Activated T-cell treated with anti-CD3 and anti-CD28 coated beads, Interleukin-2, amount 50 U/mL, for 4 hours (primary cell): ENCODE measurements at places on chromosomes 16 and 17.

GRCh38 chr16:78045865-78046581, 23.7 kb downstream of the CLEC3A start:
- DNase-seq = no peak

- no peak for DNase-seq
Measured at GRCh38 chr17:42422958-42423712, at the start of gene CAVIN1. Gene CAVIN1, minus strand, starts transcription at chr17:42423256. Its CDS starts 159 bp downstream, at chr17:42423097.

DNA sequence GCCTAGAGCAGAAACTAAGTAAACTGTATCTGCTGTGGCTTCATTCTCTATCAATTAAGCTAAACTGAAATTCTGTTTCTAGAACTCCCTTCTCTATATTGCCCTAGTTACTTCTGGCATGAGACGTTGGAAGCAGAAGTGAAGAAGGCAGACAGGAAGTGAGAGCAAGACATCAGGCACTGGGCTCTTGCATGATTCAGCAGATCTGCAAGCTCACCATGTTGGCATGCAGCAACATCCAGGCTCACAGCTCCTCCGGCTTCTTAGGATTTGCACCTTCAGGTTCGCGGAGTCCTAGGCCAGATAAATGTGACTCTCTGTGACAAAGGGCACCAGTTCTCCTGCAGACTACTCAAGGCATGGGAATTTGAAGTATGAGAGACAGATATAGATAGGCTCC, 148.3 kb downstream of the CDH8 start:
- DNase-seq = no peak

DNA sequence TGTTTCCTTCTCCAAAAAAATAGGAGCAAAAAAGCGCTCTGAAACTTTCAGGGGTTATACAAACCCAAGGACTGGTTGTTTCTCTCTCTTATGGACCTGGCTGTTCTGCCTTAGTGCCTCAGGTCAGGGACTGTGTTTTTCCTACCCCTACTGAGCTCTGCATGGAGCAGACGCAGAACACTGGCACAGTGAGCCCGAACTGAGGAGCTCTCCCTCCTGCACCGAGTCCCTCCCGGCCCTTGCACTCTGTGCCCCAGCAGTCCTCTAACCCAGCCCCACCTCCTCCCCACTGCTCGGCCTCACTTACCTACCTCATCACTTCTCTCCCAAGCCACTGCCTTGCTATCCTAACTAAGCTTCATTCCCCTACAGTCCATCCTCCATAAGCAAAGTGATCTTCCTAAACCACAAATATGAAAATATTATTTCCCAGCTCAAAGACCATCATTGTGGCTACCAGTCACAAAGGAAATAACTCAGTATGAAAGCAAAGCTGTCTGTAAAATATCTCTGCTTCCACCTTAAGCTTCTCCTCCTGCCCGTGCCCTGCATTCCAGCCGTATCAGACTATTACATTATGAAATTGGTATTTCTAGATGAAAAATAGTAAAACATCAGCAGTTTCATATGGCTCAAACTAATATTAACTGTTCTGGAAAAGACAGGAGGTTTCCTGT, 13.6 kb downstream of the MEIOB start:
- DNase-seq = no peak

GRCh38 chr16:17321824-17322223, 148.9 kb downstream of the XYLT1 start:
- no peak for DNase-seq

DNA sequence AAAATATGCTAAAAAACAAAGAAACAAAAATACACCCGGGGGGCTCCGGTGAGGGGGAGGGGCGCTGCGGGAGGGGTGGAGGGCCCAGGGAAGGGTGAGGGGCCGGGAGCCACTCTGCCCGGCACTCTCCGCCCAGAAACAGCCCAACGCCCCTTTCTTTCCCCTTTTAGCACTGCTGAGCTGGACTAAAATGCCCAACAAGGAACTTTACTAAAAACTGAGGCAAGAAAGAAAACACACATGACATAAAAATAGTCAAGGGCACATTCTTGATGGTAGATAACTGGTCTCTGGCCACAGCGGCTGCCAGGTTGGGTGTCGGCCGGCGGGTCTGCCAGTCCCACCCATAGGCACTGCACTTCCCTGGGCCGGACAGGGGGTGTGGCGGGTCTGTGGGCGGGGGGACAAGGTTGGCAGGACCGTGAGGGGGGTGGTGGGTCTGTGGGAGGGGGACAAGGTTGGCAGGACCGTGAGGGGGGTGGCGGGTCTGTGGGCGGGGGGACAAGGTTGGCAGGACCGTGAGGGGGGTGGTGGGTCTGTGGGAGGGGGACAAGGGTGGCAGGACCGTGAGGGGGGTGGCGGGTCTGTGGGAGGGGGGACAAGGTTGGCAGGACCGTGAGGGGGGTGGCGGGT, 20.9 kb downstream of the METRNL start:
- no peak for DNase-seq

- no peak for DNase-seq
Measured at GRCh38 chr17:32822996-32823395, 53.9 kb downstream of the MYO1D start.

- no peak for DNase-seq
Measured at GRCh38 chr16:85279825-85280545, 167.7 kb upstream of the CIBAR2 start.

DNA sequence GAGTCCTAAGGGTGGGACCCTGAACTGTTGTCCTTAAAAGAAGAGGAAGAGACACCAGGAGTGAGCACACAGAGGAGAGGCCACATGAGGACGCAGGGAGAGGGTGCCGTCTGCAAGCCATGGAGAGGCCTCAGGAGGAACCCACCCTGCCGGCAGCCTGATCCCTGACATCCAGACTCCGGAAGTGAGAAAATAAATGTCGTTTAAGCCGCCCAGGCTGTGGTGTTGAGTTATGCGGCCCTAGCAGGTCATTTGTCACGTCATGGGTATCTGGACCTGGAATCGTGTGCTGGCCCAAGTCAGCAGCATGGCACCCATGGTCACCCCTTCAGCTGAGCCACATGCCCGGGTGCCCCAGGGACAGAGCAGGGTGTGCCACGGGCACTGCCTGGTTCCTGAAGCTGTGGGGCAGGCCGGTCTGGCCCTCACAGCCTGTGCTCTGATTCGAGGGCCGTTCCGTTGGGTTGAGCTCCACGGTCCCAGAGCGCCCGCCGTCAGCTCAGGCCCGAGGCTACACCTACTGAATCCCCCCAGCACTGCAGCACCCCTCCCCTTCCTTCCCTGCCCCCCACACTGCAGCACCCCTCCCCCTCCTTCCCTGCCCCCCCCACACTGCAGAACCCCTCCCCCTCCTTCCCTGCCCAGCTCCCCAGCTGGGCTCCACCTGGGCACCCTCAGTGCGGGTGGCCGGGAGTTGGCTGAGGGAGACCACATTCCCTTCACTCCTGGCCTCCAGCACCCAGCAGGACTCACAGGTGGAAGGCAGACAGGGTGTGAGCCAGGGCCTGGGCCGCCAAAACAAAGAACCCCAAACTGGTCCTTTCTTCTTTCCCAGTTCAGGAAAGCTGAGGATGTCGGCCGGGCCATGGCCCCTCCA, 2.7 kb upstream of the CCDC57 start:
- no peak for DNase-seq

DNA sequence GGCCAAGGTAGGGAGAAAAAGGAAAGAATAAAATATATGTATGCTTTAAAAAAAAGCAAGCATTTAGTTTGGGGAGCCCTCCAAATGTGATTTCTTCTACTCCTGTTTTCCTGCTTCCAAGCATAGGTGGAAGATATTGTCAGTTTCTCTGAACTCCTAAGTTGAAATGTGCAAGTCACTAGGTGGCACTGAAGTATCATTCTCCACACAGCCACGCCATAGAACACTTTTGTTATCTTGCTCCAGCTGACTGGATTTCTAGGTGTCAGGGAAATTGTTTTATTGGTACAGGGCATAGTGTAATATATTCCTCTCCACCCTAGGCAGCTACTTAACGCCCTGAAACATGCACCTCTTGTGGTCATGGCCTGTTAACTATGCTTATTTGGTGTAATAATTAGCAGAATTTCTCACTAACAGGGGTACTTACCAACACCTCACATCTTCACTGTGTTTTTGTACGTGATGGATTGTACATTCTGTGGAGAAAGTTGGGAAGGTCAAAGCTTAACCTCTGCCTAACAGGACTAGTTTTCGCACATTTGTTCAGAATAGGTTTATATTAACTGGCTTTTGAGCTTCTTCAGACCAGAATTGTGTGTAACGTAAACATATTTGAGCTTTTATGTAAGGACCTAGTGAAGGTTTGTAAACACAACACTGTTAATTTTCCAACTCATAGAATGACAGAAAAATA, 69.3 kb downstream of the FTO start:
- no peak for DNase-seq

- DNase-seq = no peak
Measured at GRCh38 chr17:46915596-46915995, 7.4 kb upstream of the GOSR2 start.

DNA sequence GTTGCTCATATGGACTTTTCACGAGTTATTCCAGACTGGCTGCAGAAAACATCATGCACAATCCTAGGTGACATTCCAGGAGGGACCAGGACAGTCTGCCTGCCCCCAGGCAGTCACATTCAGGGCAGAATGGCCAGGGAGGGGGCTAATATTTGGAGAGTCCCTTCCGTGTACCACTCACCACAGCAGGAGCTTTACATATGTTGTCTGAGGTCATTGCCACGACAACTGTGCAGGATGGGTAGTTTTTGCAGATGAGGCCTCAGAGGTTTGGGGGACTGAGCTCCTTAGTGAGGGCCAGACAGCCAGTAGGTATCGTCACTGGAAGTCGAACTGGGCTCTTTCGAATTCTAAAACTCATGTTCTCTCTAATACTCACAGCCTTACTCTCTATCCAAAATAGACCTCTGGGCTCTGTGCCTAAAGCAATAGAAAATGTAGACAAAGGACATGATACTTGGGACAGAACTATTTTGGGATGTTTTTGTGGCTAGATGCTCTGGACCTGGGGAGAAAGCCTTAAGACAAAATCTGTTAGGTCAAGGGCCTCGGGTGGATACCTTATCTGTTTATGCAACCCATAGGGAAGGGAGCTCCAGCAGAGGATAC, 338.5 kb downstream of the MAF start:
- DNase-seq = no peak

DNA sequence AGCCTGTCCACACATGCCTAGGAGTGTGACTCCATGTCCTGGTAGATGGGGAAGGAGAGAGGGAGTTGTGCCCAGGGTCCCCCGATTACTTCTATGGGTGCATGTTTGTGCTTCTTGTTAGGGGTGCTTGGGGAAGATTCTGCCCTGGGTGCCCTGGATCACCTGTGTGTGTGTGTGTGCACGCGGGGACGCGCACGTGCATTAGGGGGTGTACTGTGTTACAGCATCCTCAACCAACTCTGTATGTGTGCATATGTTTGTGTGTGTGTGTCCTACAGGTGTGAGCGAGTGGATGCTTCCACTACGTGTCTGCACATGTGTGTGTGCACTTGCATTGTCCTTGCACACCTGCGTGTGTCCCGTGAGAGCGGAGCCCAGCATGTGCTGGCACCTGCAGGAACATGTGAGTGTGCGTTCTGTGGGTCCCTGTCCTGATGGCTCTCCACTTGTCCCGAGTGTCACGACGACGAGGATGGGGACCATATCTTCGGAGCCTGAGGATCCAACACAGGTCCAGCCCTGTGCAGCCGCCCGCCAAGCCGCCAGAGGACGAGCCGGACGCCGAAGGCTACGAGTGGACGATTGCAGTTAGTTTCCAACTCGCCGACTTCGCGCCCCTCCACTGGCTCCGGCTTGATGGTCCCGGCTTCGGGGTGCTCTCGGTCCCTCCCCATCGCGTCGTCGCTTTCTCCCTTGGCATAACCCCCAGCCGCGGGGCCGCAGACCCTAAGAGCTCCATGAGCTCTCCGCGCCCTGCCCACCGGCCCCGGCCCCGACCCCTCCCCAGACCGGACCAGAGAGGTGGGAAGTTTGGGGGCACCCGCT, 6.0 kb upstream of the TBC1D3B start:
- DNase-seq = no peak

DNA sequence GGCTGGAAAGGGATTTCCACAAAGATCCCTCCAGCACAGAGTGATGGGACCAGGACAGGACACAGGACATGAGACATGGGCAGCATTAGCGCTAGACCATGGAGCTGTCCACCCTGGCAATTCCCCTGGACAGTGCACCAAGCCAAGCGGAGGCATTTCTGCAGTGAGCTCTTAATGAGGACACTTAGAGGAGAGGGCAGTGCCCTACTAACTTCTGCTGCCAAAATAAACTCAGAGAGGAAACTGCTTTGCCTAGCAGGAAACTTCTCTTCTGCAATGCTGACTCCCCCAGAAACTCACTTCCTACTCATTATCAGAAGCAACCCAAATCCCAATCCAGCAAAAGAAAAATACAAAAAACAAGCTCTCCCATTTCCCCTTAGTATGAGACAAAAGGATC, 119.2 kb downstream of the HS3ST2 start:
- no peak for DNase-seq

DNA sequence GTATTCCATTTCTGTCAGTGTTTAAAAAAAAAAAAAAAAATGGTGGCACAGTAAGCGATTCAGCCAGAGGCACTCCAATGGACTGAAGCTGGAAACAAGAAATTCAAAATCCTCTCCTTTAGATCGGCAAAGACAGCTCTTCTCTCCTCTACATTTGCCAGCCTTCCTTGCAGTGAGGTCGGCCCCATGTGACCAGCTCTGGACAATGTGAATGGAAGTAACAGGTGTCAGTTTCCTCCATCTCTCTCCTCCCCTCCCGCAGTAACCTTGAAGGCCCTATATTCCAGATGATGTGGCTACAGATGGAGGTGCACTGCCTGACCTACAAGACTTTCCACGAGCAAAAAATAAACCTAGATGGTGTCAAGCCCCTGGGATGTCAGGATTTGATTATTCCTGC, 15.0 kb downstream of the CUEDC1 start:
- no peak for DNase-seq

DNA sequence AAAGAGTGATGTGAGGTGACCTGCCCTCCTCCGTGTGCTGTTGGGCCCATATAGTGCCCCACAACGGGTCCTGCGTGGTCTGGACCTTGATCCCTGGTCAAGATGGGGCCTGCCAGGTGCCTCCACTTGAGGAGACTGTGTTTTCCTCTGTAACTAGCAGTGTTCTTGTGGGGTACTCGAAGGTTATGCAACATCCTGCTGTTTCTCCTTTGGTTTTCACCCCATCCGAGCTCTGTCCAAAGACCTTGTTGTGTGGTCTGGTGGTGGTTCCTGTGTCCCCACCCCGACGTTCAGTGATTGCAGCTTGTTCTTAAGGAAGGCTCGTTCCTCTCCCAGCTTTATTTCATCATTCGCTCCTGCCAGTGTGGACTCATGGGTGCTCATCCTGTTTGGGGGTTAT, 38.7 kb upstream of the ZNF750 start:
- no peak for DNase-seq

- DNase-seq = no peak
Measured at GRCh38 chr17:79026376-79027273, 2.7 kb downstream of the C1QTNF1 start.
